ENCODE measurements at places on chromosomes 1 and 21. TPM values are rescaled to one million over a fixed set of nuclear protein-coding genes. Genes with fewer than 3 reads are reported as not detected.

Gene MCOLN3
- 3.5 TPM for polyA plus RNA-seq

GRCh38 chr1:41151846-41152245 is 90.3 kb downstream of the SCMH1 start:
- no peak for DNase-seq

GRCh38 chr1:41359211-41360073 is 1.8 kb upstream of the FOXO6 start:
- no peak for DNase-seq

DNA sequence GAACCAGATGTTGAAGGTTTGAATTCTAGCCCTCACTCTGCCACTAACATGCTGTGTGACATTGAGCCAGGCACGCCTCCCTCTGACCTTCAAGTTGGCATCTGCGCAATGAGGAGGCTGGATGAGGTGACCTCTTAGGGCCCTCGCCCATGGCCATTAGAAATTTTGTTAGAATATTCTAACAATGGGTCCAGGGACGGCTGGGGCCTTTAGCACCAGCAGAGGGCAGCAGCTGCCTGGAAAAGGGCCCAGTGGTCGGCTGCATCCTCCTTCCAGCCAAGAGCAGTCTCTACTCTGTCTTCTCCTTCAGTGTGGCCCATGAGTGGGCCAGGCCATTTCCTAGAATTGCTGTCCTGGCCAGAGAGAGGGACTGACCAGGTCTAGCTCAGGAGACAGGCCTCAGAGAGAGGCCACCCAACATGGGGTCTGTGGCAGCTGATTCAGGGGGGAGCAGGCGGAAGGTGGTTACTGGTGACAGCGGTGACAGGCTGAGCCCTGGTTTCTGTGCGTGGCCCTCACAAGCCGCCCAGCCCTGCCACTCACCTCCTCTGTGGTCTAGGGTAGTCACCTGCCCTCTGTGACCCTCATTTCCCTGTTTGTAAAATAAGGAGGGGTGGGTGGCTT is 101.3 kb upstream of the ACTL8 start:
- peak; percentile 80 for DNase-seq

- no peak for DNase-seq
Observed at GRCh38 chr1:67883069-67883468, 49.8 kb upstream of the GNG12 start.

All from GM23338 (cell line).